Panc1 (cell line): ENCODE measurements at places on chromosomes 12 and 14.

- no peak for DNase-seq
Measured at GRCh38 chr12:111086947-111087700, 166.7 kb upstream of the MYL2 start.

- no peak for DNase-seq
Measured at GRCh38 chr14:70280931-70281330, 78.6 kb downstream of the COX16 start.

- no peak for DNase-seq
Measured at GRCh38 chr14:105867961-105868599, 341.7 kb downstream of the TMEM121 start.

DNA sequence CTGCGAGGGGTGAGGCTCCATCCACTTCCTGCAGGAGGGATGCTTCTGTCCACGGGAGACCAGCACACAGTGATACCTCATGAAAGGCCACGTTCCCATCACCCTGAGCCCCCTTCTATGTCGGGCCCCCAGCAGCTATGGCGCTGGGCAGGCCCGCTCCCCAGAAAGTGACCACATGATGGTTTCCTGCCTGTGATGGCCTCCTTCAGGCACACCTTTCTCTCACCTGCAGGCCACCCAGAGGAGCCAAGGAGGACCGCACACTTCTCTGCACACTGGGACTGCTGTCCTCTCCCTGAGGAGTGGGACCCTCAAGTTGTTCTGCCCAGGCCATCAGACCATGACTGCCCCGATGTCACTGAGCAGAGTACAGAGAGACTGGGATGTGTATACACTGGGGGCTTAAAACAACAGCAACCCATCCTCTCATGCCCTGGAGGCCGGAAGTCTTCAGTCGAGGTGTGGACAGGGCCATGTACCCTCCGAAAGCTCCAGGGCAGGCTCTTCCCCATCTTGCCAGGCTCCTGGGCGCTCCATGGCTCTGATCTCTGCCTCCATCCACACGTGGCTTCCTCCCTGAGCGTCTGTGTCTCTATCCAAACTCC is 158.9 kb downstream of the PIWIL1 start:
- DNase-seq = no peak

DNA sequence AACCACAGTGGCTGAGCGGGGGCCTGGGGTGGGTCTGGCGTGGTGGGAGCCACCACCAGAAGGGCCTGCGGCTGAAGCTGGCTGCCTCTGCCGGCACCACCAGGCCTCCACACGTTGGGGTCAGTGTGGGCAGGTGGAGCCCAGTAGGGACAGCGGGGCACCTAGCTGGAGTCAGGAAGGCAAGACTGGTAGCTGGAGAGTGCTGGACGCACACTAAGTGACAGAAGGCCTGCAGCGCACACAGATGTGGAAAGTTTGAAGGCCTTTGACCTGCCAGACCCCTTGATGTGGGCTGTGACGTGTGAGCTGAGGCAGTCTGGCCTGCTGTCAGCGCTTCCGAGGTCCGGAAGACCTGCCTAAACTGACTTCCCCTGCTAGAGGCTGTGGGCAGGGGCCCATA is 26.3 kb downstream of the RIN3 start:
- DNase-seq = no peak

GRCh38 chr12:124286414-124286813 is 8.5 kb upstream of the RFLNA start:
- no peak for DNase-seq

DNA sequence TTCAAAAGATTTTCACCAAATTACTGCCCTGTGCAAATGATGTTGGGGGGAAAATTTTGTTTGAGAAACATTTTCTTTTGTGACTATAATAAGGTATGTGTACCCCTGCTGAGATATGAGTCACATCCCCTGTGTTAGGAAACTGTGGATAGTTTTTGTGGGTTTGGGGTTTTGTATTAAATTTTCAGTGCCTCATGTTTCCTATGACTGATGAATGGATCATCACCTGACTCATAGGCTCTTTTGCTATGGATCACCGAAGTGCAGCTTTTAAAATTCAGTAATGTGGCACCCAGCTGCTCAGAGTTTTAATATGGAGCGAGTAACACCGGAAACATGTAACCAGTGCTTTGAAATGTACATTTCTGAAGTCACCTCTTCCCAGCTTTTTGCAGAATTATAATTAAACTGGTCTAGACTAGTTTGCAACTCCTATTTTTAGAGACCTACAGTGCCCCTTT is 167.4 kb upstream of the HMGA2 start:
- peak; percentile 97 for DNase-seq

DNA sequence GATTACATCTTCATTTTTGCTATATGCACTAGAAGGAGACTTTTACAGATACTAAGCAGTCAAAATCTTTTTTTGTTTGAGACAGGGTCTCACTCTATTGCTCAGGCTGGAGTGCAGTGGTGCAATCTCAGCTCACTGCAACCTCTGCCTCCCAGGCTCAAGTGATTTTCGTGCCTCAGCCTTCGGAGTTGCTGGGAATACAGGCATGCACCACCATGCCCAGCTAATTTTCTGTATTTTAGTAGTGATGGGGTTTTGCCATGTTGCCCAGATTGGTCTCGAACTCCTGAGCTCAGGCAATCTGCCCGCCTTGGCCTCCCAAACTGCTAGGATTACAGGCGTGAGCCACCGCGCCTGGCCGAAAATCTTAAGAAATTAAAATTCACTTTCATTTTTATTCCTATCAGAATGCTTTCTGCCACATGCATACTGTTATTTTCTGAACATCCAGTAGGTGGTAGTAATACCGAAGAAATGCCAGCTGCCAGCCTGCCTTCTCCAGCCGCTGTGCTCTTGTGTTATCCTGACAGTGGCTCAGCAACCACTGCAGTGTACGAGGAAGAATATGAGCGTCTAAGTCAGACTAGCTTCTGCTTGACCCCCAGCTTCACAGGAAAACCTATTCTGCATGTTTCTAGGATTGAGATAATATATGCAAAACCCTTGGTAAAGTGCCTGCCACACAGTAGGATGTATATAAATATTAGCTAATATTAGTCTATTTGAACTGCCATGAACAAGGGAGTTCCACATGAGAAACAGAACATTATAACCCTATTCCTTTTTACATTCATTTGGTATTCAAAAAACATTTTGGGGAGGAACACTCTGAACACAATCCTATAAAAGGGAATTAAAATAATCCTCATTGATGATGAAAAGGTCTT is 54.2 kb downstream of the RPAP3 start:
- DNase-seq = peak; percentile 35

DNA sequence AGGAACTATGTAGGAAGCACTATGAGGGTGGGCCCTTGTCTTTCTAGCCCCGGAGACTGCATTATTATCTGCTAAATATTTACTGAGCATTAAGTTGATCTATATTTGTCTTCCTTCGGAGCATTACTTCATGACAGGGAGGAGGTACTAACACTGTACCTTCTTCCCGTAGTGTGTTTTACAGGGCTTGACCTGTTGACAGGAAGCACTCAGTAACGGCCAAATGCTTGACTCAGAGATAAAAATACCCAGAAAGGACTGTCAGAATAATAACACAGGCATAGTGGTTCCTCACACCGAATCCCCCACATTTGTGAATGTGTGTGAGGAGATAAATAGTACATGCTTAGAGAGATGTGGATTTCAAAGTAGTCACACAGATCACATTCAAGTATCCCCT is 466.6 kb downstream of the EGLN3 start:
- DNase-seq = no peak

DNA sequence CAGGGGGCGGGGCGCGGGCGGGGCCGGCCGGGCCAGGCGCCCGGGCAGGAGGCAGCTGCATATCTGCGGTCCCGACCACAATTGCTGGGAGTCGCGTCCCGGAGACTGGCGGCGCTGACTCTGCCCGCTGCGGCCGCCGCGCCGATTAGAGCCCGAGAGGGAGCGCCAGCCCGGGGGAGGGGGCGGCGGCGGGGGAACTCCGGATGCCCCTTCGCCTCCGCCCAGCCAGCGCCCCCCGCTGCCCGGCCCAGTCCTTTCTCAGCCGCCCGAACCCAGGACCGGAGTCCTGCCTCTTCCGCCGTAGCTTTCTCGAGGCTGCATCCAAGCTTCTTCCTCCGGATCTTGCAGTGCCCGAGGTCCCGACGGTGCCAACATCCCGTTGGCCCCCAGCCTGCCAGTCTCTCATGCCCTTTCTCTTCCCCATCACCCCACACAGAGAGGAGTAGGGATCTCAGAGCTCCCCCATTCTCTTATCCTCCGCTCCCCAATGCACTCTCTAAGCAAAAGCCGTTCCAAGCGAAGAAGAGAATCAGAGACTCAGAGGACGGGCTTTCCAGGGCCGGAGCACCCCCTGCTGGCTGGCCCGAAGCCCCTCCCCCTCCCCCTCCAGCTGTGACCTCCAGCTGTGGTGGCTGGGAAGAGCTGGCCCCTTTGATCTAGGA is 8.8 kb upstream of the SP7 start:
- DNase-seq = no peak

GRCh38 chr12:32499048-32499447 is 99.7 kb downstream of the FGD4 start:
- no peak for DNase-seq

GRCh38 chr12:14308516-14308915 is 57.0 kb upstream of the ATF7IP start:
- no peak for DNase-seq

- no peak for DNase-seq
Measured at GRCh38 chr12:128787827-128788226, 35.9 kb downstream of the SLC15A4 start.

DNA sequence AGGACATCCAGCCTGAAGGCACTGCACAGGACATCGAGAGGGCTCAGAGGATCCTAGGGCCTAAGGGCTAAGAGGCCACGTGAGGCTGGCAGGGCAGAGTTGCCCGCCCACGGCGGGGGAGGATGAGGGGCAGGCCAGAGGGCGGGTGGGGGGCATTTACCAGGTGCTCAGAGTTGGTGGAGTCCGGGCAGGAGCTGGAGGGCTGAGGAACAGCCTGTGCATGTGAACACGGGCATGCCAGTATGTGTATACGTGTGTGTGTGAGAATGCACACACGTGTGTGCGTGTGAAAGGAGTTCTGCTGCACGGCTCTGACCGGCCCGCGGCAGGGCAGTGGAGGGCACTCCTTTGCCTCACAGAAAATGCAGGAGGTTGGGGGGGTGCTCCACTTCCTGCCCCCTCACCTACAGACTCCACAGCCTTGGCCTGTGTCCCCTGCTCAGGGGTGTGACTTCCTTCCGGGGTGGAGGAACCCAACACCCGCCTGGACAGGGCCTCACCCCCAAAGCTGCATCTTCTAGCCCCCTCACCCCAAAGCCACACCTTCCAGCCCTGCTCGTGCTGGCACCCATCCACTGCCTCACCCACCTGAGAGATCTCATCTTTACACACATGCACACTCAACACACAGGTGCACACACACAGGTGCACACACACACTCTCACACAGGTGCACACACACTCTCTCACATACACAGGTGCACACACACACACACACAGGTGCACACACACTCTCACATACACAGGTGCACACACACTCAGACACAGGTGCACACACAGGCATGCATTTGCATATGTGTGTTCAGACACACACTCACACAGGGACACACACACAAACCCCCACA is 11.8 kb upstream of the GPR132 start:
- no peak for DNase-seq

DNA sequence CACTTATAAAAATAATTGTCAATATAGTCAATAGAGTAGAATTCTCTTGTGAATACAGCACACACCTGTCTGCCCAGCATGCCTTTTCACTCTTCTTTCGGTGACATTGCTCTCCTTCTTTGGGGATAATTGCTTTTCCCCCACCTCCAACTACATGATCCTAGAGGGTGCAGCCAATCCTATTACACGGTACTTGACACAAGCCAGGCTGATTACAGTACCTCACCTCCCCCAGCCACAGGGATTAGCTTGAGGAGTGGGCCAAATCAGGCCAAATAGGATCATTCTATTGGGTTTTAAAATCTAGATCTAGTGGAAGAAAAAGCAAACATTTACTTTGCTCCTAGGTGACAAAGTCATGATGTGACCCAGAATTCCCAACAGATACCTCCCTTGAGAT is 16.8 kb upstream of the NFYB start:
- DNase-seq = no peak

DNA sequence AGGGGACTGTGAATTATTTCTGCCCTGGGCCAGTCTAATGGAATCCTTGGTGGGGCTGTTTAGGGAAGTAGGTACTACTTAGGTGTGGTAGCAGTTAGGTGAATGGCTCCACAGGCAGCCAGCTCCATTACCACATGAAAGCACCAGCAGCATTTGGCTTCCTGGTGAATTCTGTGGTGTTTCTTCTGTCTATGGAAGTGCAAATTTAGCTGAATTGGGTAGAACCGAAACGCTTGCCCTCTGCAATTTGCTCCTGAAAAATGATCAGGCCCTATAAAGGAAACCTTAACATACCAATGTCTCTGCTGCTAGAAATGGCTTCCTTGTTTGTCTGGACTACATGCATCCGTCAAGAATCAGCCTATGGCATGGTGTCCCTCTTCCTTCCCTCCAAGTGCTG is 16.4 kb downstream of the FLRT2 start:
- no peak for DNase-seq

- no peak for DNase-seq
Measured at GRCh38 chr12:89299931-89300330, 52.4 kb downstream of the DUSP6 start.

GRCh38 chr14:100048786-100049185 is 16.4 kb upstream of the EVL start:
- DNase-seq = no peak

DNA sequence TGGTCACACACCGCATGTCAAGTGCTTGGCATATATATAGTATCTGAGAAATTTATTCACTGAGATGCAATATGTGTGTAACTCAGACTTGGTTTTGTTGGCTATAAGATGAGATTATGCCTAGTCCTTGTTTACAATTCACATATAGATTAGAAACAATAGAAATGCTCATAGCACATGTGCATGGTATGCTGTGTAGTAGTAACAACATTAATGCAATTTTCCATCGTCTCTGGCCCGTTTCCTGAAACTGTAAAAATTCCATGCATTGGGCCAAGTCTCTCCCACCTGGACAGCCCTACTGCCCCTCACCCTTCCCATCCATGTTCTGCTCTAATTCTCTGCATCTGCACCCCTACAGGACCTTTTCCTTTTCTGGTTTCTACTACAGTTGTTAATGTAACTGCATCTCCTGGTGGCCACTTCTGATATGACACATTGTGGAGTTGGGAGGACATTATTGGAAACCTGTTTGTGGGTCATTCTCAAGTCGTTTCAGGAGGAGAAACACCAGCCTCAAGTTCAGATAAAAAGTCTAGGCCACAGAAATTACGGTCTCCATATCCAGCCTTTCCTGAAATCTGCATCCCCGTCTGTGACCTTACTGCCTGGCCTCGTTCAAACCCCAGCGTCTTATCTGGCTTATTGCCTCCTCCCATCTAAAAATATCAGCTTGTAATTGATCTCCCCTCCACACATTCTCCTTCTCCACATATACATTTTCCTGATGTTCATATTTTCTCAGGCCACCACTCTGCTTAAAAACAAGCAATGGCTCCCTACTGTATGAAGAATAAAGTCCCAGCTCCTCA is 37.5 kb downstream of the EMP1 start:
- no peak for DNase-seq
